ENCODE measurements at places on chromosomes 4 and X.

GRCh38 chrX:10656214-10656613 is 35.8 kb upstream of the MID1 start:
- DNase-seq, result no peak

DNA sequence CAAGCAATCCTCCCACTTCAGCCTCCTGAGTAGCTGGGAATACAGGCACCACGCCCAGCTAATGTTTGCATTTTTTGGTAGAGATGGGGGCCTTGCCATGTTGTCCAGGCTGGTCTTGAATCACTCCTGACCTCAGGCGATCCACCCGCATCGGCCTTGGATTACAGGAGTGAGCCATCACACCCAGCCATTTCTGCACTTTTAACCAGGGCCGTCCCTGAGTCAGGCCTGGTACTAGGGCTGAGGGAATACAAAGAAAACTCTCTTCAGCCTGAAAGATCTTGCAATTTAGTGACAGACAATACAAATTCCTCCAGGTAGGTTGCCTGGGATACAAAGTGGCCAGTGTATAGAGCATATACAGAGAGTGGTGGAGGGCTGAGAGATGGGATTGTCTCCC is 65.8 kb downstream of the BCOR start:
- no peak for DNase-seq

DNA sequence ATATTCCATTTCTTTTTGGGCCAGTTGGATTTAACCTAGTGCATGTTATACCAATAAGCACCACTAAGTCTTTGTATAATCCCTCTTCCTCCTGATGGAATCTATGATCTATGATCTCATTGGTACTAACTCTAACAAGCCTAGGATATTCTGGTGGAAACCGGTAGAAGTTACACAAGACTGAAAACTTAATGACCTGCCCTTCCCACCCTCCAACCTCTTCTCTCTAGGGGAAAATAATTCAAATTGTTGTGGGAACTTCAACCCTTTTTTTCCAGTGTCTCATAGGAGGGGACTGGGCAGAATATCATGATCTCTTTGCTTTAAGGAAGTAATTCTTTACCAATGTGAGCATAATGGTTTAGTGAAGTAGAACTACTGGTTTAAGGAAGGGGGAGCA is 289.5 kb upstream of the BOD1L1 start:
- DNase-seq, result no peak

DNA sequence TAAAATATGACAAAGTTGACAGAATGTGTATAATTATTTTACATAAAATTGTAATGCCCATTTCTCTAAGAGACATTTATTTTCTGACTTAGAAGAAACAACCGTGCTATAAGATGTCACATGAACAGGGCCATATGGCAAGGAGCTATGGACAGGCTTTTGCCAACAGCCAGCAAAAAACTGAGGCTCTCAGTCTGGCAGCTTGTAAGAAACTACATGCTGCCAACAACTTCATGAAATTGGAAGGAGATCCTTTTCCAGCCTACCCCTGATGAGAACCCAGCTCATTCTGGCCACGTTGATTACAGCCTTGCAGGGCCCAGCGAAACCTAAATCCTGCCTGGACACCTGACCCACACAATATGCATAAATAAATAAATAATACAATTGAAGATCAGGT is 250.3 kb upstream of the ARSJ start:
- no peak for DNase-seq

All from upper lobe of left lung (tissue), 6 donors.